ENCODE measurements at places on chromosomes 11 and 22.

DNA sequence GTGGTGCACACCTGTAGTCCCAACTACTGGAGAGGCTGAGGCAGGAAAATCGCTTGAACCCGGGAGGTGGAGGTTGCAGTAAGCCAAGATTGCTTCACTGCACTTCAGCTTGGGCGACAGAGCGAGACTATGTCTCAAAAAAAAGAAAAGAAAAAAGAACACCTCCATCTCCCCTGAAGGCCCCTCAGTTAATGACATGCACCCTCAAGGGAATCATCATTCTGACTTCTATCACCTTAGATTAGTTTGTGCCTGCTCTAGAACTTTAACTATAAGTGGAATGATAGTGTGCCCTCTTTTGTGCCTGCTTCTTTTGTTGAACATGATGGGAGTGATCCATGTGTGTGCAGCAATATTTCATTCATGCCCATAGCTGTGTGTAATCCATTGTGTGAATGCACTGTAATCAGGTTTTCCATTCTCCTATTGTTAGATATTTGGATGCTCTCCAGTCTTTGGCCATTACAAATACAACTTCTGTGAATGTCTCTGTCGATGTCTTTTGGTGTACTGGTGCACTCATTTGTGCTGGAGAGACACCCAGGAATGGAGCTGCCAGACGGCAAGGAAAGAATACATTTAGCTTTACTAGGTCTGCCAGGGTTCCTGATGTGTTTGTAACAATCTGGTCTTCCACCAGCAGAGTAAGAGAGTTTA is 883 bp upstream of the VPREB3 start:
- DNase-seq: no peak

DNA sequence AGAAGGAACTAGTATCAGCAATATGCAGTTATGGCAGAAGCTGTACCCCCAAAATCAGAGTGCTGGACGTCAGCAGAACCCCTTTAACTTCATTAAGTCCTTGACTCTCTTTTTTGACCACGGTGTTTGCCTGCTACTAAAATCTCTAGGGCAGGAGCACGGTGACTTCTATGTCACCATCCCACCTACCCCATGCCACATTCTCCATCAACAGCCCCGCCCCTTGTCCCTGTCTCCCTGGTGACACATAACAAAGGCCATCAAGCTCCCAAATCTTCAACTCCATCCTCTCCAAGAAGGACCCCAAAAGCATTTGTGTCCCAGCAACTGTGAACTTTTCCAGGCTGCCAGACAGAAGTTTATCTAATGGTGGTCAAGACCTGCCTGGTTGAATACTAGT is 894 bp downstream of the ADA2 start:
- DNase-seq: no peak

- no peak for DNase-seq
These were observed 62.5 kb upstream of the OR4B1 start for GRCh38 chr11:48154151-48154550.

DNA sequence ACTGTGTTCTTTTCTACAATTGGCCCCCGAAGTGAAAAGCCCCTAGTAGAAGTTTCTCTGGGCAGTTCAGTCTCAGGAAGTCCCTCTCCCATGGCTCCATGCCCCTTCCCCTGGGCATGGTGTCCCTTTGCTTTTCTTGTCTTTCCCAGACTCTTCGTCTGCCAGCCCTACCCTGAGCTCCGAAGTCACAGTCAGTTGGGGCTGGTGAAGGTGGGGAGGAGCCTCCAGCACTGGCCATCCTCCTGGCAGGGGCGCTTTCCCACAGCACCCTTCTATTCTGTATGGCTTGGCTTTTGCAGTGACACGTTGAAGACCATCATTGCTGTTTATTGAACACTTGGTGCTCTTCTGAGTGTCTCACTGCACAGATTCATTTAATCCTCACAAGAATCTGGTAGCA is 195.1 kb upstream of the CADM1 start:
- DNase-seq: no peak

- DNase-seq: no peak
These were observed 14.9 kb upstream of the OR51S1 start for GRCh38 chr11:4863876-4864275.

- no peak for DNase-seq
These were observed 29.9 kb downstream of the FGF4 start for GRCh38 chr11:69745201-69745600.

DNA sequence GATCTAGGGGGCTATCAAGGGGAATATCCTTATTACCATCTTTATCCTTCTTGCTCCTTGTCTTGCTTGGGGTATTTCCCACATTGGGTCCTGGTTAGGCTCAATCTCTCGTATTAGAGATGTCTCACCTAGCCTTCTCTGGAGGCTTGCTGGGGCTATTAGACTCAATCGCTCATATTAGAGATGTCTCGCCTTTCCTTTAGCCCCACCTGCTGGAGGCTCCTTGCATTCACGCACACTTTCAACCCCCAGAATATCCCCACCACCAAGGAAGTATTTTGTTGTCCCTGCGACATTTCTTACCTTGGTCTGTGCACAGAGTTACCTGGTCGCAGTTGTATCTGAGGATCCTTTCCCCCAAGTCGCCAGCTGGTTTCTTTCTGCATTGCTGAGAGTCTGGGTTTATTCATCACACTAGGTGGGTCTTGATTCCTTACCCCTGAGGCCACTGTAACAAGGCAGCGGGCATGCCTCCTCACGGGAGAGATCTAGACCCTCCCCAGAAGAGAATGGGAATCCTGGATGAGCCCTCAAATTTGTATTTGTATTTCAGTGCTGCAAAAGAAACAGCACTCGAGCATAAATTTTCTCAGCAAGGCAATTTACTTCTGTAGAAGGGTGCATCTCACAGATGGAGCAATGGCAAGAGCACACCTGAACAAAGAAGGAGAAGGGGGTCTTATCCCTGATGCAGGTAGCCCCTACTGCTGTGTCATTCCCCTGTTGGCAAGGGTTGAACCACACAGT is 15.9 kb upstream of the HYLS1 start:
- no peak for DNase-seq

- DNase-seq: no peak
These were observed 68.3 kb downstream of the C11orf58 start for GRCh38 chr11:16806791-16807190.

DNA sequence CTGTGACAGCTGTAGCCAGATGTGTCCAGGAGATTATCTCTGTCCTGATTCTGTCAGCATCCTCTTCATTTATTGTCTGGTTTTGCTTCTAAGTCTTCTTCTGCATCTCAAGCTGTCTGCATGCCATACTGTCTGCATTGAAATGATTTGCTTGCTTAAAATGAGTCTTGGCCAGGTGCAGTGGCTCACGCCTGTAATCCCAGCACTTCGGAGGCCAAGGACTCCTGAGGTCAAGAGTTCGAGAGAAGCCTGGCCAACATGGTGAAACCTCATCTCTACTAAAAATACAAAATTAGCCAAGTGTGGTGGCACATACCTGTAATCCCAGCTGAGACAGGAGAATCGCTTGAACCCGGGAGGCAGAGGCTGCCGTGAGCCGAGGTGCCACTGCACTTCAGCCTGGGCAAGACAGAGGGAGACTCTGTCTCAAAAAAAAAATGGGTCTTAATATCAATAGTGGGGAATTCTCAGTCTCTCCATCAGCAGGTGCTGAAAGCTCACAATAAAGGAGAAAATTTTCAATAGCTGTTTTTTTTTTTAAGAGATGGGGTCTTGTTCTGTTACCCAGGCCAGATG is 39.2 kb upstream of the AMPD3 start:
- DNase-seq: no peak

GRCh38 chr11:41309716-41310115 is 149.7 kb downstream of the LRRC4C start:
- DNase-seq: no peak

DNA sequence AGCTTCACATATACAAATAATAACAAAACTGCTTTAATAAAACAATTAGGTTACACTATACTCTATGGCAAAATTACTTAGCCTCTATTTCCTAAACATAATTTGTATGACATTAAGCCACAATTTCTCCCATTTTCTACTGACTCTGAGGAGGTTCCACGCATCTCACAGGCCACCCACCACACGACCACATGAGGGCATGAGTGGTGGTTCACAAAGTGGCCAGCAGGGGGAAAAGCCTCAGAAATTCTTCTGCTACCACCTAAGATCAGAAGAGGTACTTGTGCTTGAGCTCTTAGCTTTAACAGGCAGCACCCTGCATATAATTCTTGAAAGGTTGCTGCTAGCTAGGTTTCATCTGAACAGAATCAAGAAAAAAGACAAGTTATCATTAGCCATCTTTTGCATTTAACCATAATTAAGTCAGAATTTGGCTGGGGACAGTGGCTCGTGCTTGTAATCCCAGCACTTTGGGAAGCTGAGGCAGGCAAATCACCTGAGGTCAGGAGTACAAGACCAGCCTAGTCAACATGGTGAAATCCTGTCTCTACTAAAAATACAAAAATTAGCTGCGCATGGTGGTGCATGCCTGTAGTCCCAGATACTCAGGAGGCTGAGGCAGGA is 7.7 kb downstream of the LPXN start:
- DNase-seq: peak; percentile 80

DNA sequence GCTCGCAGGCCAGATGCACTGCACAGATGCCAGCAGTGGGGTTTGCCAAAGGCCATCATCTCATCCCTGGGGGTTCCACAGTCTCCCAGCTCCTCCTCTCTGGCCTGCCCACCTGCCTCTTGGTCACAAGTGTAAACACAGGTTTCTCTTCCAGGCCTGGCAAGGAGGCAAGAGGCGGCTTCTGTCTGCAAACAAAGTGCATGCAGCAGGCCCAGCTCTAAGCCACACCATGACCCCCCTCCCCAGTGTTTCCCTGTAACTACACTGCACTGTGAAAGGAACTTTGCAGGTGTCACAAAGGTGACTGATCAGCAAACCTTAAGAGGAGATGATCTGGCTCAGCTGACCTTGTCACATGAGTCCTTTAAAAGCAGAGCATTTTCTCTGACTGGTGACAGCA is 26.2 kb upstream of the SHISAL1 start:
- no peak for DNase-seq

- peak; percentile 58 for DNase-seq
These were observed 10.4 kb upstream of the CDC42BPG start for GRCh38 chr11:64854534-64855502.

GRCh38 chr22:29396126-29396525 is 7.8 kb upstream of the AP1B1 start:
- no peak for DNase-seq

GRCh38 chr11:64018310-64018709 is 17.4 kb upstream of the FLRT1 start:
- DNase-seq: no peak

DNA sequence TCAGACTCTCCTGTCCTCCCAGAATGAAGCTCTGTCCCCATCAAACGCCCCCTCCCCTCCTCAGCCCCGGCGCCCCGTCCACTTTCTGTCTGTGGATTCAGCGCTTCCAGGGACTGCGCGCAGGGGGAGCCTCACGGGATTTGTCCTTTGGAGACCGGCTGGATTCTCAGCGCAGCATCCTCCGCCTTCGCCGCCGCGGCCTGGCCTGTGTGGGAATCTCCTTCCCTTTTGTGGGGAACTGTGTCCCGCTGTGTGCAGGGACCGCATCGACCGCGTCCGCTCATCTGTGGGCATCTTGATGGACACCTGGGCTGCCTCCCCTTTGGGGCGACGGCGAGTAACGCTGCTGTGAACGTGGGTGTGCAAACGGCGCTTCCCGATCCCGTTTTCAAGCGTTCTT is 1.1 kb upstream of the SCT start:
- DNase-seq: no peak

DNA sequence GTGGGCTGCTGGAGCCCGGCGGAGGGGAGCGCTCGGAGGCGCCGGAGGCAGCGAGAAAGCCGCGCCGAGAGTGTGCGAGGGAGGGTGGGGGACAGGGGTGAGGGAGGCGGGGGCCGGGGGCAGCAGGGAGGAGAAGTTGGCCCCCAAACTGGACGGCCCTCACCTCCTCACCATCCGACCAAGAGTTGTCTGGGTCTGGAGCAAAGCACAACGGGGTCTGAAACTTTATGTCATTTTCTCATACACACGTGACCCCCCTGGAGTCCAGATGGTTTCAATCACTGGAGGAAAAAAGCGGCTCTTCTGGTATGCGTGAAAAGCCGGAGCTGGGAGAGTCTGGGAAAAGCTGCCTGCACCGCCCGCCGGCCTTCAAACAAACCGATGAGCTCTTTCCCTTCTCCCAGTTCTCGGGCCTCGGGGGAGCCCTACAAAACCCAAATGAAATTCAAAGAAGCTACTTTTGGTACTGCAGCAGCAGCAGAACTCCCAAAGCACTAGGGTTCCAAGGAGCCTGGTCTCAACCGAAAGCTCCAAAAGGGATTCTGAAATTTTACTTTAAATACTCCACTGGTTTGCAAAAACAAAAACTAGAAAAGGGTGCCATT is 39.7 kb upstream of the AKIP1 start:
- DNase-seq: no peak

GRCh38 chr11:72141066-72141465 is 5.5 kb downstream of the FOLR3 start:
- peak; percentile 17 for DNase-seq

- DNase-seq: no peak
These were observed 5.5 kb downstream of the TMEM218 start for GRCh38 chr11:125105926-125106325.

GRCh38 chr11:20021771-20022362 is 138.4 kb downstream of the DBX1 start:
- DNase-seq: no peak

DNA sequence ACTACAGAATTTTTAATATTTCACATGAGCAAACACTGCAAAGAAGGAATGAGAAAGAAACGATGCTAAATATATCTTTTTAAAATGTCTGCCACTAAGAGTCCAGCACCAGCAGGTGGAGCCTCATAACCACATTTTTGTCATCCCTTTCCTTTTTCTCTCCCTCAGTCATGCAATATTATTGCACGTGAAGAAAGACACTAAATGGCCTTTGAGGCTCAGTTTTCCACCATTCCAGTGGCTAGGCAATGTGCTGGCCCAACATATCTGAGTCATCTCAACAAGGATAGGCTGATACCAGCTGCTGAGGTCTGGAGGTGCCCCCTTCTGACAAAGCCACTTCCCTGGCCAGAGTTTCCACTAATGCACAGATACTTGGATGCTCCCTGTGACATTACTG is 1.8 kb downstream of the ALKBH8 start:
- DNase-seq: peak; percentile 37

- DNase-seq: no peak
These were observed 458.9 kb upstream of the CADM1 start for GRCh38 chr11:115963156-115963555.

DNA sequence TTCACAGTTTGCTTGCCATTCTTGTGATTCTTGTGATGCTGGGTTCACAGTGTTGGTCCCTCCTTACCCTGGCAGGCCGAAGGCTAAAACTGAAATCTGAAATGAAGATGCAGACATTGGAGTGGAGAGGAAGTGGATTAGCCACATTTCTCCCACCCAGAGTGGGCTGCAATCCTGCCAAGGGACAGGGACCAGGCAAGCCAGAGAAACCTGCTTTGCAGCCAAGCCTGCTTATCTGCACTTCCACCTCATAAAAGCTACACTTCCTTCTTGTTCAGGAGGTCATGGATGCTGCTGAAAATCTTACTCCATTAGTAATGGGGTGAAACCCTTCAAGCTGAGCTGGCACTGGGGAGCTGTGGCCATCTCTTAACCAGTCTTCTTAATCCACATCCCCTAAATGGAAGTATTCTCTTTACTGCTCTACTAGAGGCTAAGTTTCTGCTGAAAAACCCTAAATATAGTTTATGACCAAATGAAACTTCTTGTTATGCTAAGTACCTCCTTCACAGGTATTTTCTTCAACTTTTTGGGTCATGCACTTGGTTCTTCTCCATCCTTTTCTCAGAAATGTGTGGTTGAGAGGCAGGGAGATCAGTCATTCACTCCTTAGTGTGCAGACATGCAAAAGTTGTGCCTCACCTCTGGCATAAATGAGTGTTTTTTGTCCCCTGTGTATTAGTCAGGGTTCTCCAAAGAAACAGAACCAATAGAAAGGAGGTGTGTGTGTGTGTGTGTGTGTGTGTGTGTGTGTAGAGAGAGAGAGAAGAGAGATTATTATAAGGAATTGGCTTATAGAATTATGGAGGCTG is 133.9 kb upstream of the BMAL1 start:
- no peak for DNase-seq

All from CD4-positive, alpha-beta T cell treated with Interleukin-15 for 4 hours (primary cell).